SJCRH30 (cell line): ENCODE measurements at places on chromosomes 5 and 9. TPM values are rescaled to one million over a fixed set of nuclear protein-coding genes. Genes with fewer than 3 reads are reported as not detected.

DNA sequence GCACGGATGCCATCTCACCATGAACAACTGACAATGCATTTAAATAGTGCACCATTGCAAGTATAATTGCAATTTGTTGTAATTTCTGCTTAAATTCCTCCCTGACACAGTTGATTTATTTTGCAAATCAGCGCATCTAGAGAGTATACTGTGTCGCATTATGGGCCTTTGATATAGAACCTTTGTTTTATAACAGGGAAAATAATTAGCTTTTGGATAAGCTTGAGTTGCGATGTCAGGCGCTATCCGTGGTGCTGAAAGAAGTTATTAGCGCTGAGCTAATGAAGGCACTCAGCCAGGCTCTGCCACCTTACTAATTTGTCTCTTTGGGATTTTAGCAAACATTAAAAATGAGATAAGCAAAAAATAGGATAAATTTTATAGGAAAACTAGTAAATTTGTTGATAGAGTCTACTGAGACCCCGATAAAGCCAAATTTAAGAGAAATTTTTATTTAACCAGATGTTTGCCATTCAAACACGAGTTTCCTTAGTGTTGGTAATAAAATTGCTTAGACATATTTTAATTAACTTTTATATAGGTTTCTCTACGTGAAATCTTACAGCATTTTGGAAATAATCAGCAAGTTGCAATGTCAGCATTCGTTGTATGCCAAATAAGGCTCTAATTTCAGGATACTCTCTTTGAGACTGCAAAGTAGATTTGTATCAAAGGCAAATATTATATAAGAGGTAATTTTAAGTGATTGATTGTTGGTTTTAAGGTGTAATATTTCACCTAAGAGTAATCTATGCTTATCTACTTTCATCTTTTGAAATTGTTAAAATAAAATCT, 355.5 kb downstream of the TLR4 start:
- DNase-seq = peak; percentile 57

GRCh38 chr5:125575891-125576505, 829.6 kb upstream of the ZNF608 start:
- peak; percentile 66 for DNase-seq

- no peak for DNase-seq
Measured at GRCh38 chr5:150124111-150124557, 31.5 kb downstream of the PDGFRB start.

Gene RNF183
- 0.05 TPM in 1 of 2 replicates, not detected in the other for total RNA-seq

- no peak for DNase-seq
Measured at GRCh38 chr9:9846557-9846956, 766.2 kb downstream of the PTPRD start.

DNA sequence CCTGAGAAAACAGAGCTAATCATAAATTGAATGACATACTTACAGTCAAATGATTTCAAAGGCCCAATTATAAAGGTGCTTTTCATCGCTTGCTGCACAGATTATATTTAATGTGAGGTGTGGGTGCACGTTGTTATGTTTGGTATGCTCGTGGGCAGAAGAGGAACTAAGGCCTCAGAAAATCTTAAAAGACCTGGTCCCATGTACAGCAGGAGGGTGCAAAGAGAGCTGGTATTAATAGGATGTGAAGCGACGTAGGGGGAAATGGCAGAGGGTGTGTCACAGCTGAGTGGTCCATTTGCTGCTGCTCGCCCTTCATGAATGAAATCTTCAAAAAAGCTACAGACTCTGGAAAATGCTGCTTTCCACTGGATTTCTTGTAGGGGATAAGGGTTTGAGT, 40.5 kb upstream of the IFNK start:
- no peak for DNase-seq

Gene GABRA1
- not detected in 2 replicates for total RNA-seq

Gene TICAM2
- total RNA-seq = 0.10 and 0.13 TPM in 2 replicates

Gene PCDHA2
- not detected in 2 replicates for total RNA-seq

Gene PCDHGB2
- total RNA-seq = 8.9 and 9.8 TPM in 2 replicates

GRCh38 chr5:140131967-140132409, 6.3 kb downstream of the IGIP start:
- DNase-seq = peak; percentile 52

DNA sequence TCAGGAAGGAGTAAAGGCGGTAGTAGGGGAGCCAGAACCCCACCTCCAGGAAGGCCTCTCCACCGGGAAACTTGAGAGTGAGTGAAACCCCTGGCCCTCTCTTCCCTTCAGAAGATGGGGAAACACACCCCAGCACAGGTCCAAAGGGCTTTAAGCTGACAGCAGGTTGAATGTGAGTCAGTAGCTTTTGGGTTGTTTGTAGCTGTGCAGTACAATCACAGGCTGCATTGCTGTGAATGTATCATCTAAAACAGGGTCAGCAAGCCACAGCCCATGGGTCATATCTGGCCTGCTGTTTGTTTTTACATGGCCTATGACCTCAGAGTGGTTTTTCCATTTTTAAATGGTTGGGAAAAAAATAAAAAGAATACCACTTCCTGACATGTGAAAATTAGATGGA, 10.0 kb downstream of the OTULINL start:
- no peak for DNase-seq

Gene SLC9A3
- 2.4 and 2.5 TPM in 2 replicates for total RNA-seq

DNA sequence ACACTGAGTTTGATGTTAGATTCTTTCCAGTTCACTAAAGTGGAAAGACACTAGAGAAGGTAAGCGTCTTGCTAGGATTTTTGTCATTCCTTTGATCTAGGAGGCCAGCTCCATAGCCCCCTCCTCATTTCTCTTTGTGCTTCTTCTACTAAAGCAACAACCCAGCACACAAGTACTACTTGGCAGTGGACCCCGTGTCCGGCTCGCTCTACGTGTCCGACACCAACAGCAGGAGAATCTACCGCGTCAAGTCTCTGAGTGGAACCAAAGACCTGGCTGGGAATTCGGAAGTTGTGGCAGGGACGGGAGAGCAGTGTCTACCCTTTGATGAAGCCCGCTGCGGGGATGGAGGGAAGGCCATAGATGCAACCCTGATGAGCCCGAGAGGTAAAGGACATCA, 76.6 kb upstream of the WWC1 start:
- DNase-seq = no peak

DNA sequence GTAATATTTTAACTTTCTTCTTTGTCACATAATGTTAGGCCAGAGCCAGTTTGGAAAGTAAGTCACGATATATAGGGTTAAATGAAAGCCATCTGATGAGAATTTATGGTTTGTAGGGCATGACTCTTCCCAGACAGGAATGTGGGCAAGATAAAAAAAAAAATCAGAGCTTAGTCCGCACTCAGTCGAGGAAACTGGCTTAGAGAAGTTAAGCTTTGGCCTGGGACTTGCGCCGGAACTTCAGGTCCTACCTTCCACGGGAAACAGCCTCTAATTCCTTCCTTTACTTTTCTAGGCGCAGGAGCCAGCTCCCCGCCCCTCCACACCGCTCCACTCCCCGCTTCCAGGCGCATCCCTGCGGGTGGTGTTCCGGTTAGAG, 475 bp downstream of the DDX31 start:
- peak; percentile 82 for DNase-seq
